ENCODE measurements at places on chromosomes 3 and 15.

DNA sequence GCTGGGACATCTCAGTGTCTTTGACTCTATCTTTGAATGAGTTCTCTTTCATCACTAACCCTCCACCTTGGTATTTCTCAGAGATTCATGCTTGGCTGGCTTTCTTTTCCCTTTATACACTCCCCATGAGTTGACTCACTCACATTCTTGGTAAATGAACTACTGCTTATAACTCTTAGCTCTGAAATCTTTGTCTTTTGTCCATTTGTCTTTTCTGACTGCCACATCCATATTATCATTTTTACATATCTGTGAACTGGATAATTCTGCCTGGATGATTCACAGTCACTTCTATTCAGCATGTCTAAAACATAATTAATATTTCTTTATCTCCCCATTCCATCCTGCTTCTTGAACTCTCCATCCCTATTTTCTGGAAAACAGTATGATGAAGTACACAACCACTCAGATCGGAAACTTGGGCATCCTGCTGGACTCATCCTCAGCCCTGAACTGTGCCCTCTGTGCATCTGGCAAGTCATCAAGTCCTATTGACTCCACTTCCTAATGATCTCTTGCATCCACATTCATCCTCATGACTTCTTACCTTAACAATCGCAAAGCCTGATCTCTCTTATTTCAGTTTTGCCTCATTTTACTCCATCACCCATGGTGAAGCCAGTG is 66.9 kb downstream of the KCNAB1 start:
- peak; percentile 81 for DNase-seq

- DNase-seq = no peak
Measured at GRCh38 chr3:187888701-187889100, 143.4 kb upstream of the BCL6 start.

- no peak for DNase-seq
Measured at GRCh38 chr3:170701696-170702678, 116.1 kb upstream of the SLC7A14 start.

DNA sequence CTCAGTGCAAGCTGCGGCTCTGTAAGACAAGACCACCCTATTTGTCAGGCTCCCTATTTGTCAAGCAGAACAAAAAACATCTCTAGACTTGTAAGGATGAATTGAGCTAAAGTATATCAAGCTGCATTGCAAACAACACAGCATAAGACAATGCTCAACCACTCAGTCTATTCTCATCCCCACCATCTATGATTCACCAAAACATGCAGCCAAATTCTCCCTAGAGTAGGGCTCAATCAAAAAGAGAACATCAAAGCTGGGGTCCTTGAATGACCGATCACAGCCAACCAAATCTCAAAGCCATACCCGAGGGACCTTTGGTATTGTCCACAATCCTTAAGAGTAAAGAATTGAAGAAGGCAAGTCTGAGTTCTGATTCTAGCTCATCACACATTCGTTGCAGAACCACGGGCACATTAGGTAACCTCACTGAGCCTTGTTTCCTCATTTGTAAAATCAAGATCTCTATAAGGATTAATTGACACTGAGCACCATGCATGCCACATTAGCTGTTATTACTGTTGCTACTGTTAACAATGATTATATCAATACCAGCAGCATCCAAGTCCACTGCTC is 31.2 kb downstream of the RFTN1 start:
- no peak for DNase-seq

- no peak for DNase-seq
Measured at GRCh38 chr3:129567939-129568338, 25.0 kb downstream of the H1-8 start.

DNA sequence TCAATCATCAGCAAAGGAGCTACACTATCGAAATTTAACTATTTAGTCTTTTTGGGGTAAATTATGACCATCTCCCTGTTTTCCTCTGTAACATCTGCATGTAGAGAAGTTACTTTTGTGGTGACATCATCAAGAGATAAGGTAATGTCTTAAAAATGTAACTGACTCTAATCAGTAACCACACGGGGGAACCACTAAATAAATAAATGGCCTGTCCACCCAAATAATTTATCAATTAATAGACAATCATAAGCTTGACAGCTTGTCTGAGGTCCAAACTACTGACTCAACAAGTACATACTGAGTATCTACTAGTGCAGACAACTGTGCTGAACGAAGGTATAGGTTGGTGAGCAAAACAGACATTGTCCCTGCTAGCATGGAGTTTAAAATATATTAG is 219.3 kb downstream of the SLC9A9 start:
- no peak for DNase-seq
